CD4-positive, alpha-beta T cell treated with Interleukin-12 subunit alpha and Interleukin-12 subunit beta, for 1 hour (primary cell): ENCODE measurements at places on chromosomes 5 and 9.
A peak's percentile ranks its signal among the peaks of the same experiment; 100 is the strongest.

- no peak for DNase-seq
Measured at GRCh38 chr9:89026876-89027275, 35.6 kb downstream of the S1PR3 start.

DNA sequence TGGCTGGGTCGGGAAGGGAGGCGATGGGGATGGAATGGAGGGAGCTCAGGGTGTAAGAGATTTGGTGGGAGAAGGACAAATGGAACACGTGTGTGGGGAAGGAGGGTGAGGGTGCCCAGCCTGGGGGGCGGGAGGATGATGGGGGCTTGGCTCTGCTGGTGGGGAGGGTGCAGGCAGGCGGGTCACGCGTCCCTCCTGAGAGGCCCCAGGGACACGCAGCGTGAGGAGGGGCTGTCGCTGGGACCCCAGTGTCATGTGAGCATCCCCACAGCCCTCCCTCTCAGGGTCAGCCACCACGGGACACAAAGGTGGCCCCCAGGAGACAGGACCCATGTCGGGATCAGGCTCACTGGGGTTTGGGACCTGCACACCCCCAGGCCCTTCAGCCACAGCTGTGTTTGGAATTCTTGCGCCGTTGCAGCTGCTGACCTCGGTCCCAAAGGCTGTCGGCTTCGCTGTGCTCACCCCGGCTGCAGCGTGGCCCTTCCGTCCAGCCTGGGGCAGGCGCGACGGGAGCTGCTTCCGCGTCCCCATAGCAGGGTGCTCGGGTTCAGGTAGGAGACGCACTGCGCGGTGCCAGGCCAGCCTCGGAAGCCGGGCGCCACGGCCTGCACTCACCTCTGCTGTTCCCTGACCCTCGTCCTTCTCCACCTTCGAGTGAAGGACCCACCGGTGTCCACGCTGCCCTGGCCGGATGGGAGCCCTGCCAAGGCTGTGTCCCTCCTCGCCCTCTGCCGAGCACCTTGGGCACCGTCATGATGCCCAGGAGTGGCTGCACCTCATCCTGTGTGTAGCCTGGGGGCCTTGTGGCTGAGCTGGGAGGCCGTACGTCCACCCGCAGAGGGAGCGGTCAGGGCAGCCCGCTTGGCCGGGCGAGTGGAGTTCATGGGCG lies 5.4 kb downstream of the SLC6A19 start:
- DNase-seq: no peak

- no peak for DNase-seq
Measured at GRCh38 chr9:19947996-19948395, 159.2 kb upstream of the SLC24A2 start.

GRCh38 chr5:122846051-122846550 lies 688 bp downstream of the SNX24 start:
- DNase-seq: no peak

DNA sequence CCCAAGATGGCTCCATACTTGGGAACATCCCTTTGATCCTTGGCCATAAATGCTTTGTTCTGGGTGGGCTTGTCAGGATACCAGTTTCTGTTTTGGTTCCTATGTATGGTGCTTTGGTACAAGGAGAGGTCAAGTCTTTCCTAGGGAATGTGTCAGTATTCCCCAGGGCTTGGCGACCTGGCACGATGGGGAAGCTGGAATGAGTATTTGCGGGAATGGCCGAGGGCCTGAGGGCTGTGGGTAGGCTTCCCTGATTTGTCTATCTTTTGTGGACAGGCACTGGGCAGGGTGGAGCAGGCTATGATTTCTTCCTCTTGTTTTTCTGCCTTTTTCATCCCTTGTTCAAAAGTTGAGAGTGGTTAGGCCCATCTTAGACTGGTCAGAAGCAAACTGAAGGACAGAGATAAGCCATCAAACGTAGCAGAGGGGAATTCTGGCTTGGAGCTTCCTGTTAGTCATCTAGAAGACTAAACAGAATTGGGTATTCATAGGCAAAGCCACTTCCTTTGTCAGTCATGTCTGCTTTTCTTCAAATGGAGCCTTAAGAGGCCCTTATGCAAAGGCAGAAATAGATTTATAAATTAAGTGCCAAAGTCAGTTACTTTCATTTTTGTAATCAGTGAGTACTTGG lies 13.7 kb downstream of the DOCK2 start:
- peak; percentile 43 for DNase-seq

GRCh38 chr5:151966046-151966445 lies 41.4 kb upstream of the GLRA1 start:
- no peak for DNase-seq

GRCh38 chr9:72636621-72637020 lies 115.2 kb downstream of the TMC1 start:
- DNase-seq: no peak

DNA sequence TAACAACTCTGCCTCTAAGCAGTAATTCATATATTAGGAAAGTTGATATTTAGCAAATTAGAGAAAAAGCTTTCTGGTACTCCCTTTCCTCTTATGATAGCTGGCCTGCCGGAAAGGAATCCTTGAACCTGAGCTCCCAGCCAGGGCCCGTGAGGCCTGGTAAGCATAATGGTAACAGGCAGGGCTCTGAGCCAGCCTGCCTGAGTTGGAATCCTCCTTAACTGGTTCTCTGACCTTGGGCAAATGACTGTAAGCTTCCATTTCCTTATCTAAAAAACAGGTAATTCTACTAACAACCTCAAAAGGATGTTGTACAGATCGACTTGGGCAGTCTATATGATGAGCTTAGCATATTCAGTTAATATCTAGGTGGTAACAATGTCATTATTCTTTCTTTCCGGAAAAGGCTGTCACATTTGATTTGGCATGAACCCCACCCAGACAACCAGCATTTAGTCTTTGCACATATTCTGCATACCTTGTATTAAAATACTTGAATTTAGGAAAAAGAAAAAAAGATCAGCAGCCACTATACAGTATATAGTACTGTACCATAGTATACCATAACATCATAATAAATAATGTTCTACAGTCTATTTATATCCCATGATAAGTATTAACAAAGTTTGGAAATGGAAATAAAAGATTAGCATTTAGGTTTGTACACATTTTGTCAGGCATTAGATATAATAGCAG lies 55.7 kb upstream of the MAP3K1 start:
- no peak for DNase-seq

DNA sequence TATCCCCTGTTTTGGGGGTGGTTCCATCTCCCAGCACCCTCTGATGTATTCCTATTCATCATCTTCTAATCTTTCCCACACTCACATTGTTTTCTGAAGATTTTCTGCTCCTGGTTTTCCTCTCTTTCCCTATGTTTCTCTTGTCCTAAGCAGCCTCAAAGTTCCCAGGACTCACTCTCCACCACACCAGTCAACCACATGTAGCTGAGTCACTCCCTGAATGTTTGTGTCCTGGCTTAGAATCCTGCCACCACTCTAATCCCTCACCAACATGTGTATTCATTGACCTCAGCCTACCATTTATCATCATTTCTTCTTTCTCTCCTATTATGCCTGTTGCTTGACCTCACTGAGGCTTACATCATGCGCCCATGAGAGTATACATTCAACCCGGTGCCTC lies 282.4 kb upstream of the ADAMTS16 start:
- no peak for DNase-seq

DNA sequence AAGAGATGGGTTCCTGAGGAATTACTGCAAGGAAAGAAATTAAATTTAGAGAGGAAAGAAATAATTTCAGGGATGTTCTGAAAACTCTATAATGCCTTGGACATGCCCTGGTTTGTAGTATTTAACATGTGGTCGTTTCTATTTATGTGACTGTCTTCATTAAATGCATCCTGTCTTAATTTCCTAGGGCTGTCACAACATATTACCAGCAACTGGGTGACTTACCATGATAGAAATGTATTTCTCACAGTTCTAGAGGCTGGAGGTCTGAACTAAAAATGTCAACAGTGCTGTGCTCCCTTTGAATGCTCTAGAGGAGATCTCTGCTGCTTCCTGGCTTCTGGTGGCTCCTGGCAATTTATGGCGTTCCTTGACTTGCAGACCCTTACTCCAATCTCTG lies 287.7 kb downstream of the FBXL7 start:
- DNase-seq: no peak

DNA sequence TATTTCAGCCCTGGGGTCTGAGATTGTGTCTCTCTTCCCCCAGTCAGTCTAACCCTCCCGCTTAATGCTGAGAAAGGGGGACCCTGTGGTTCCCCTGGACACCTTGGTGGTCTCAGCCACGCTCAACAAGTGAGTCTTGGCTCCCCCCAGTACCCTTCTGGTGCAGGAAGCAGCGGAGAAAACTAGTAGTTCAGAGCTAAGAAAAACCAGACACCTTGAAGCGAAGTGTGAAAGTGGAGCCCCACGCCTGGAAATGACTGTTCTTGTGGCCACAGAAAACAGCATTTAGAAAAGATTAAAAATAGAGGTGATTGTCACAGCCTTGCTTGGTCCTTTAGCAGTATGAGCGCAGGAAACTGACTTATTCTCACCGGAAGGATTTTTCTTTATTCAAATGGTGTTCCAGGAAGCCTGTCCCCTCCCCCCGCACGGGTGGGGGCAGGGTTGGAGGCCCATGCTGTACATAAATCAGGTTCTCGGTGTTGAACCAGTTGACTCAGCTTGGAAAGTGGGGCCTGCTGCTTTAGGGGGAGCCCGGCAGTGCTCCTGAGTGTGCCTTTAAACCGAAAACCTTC lies 8.1 kb downstream of the ARPC5L start:
- peak; percentile 86 for DNase-seq

DNA sequence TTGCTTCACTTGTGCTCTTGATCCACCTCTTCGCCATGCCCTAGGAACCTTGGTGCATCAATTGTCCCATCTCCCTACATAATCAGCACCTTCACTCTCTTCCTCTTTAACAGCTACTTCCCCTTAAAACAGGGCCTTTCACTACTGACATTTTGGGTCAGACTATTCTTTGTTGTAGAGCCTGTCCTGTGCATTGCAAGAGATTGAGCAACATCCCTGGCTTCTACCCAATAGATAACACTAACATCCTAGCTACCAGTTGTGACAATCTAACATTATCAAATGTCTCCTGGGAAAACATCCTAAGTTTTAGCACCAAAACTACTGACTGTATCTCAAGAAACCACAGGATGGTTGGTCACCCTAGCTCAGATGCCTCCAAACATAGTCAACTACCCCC lies 854.3 kb upstream of the DMAC1 start:
- no peak for DNase-seq

GRCh38 chr5:140868721-140869554 lies at the start of gene PCDHA11:
Gene PCDHA11 (plus strand): TSS chr5:140868957. CDS start chr5:140869104, 147 bp downstream.
- no peak for DNase-seq

GRCh38 chr5:56633950-56634349 lies 181.4 kb upstream of the MAP3K1 start:
- no peak for DNase-seq

DNA sequence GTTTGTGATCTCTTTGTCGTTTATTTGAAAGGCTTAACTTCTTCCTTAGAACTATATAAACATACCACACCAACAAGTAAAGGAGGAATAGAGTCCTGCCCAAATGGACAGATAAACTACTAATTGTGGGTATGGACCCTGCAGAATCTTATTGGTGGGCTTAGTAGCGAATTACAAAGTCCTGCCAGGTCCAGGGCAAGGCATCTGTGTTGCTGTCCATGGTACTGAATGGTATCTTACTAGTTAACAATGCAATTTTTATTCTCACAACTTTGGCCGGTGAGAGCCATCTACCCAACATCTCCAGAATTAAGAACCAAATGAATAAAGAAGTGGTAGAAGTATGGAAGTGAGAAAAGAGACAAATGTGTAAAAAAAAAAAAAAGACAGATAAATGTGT lies 1782.4 kb upstream of the WWC1 start:
- DNase-seq: no peak

GRCh38 chr5:64184832-64185231 lies 19.2 kb downstream of the RNF180 start:
- no peak for DNase-seq

DNA sequence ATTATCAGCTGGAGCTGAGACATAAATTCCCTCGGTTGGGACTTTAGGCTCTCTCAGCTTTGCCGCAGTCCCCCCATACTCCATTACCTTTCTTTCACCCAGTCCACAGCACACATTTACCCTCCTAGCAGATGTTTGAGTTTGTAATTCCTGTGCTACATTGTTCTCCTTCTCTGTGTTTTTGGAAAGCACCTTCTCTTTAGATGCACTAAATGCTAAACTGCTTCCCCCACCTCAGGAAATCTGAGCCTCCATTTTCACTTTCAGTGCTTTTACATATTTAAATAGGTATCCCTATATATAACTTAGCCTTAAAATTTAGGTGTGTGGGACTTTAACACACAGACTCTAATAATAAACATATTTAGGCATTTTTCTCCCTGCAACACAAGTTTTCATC lies 356.9 kb downstream of the NFIB start:
- DNase-seq: no peak

GRCh38 chr9:3863686-3864085 lies 337.9 kb upstream of the RFX3 start:
- no peak for DNase-seq

GRCh38 chr5:164301708-164302107 lies 796.3 kb downstream of the MAT2B start:
- no peak for DNase-seq

DNA sequence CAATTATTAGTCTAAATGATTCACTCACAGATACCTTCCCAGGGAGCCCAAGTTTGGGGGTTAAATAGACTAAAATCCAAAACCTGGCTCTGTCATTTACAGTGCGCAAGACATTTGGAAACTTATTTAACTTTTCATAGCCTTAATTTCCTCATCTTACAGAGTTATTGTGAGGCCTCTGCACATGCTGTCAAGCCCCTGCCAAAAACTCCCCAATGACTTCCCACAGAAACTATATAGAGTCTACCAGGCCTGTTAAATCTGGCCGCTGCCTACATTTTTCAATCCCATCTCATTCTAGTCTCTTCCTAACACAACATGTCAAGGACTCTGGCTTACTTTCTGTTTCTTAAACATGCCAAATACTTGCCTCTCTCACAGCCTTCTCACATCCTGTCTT lies 412.5 kb downstream of the ELAVL2 start:
- DNase-seq: no peak
